Thoracic aorta (tissue), 2 donors: ENCODE measurements at places on chromosomes 6 and 20.

DNA sequence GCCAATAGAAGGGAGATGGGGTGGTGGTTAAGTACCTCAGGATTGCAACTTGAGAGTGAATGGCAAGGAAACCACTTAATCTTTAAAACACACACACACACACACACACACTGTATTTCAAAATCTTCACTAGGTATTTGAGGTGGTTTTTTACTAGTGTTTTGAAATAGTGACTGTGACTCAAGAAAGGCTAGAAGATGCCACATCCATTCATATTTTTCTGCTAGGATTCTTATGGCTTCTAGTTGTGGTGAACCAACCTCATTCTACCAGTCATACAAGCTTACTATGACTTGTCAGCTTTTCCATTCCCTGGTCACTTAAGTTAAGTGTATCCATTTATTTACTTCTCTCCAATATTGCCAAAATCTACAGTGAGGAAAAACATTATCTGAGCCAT is 519.4 kb upstream of the JAG1 start:
- DNase-seq: no peak
- H3K4me1 ChIP-seq: peaks cover 8% of the 10 kb centered on the region
- no peak overlapping the region for H3K4me3 ChIP-seq
- no peak overlapping the region for H3K27ac ChIP-seq
- H3K36me3 ChIP-seq: no peaks in the 10 kb centered on the region
- peaks cover 4% of the 10 kb centered on the region for H3K27me3 ChIP-seq

DNA sequence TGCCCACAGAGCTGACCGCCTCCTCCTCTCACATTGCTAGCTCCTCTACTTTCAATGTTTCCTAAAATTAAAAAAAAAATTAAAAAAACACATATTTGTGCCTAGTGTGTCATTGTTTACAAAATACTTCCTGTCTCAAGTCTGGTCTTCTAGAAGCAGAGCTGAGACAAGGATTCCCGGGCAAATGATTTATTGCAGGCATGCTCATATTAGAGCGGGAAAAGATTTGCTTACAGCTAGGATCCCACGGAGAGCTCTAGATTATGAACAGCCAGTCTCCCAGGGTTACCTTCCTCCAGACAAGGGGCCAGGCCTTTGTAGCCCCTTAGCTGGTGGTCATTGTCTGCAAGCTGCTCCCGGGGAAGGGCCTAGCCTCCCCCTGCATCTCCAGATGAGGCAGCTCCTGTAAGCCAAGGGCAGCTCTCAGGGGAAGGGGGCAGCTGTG is 9.4 kb downstream of the PACSIN1 start:
- H3K27me3 ChIP-seq: no peaks in the 10 kb centered on the region
- no peak overlapping the region for H3K4me3 ChIP-seq
- no peak for DNase-seq
- no peak overlapping the region for H3K27ac ChIP-seq

- no peaks in the 10 kb centered on the region for H3K36me3 ChIP-seq
- no peaks in the 10 kb centered on the region for H3K27me3 ChIP-seq
- no peak overlapping the region for H3K27ac ChIP-seq
Measured at GRCh38 chr6:53869964-53870363, 75.2 kb downstream of the LRRC1 start.

DNA sequence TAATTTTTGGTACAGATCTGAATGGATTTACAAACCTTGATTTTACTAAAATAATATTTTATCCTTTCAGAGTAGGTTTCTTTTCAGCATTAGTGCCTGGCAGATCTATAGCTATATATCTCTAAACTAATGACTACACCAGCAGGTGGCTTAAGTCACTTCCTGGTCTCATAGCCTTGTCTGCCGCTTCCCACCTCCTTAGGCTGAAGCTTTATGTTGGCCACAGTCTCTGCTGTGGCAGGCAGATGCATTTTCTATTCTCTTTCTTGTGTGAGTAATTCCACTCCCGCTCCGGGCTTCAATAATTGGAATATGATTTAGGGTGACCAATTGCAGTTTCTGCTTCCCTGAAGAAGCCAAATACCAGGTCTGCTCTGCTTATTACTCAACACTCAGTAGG is 226.8 kb upstream of the HS3ST5 start:
- no peaks in the 10 kb centered on the region for H3K36me3 ChIP-seq
- no peaks in the 10 kb centered on the region for H3K4me1 ChIP-seq
- H3K27ac ChIP-seq: no peak overlapping the region
- H3K4me3 ChIP-seq: no peak overlapping the region
- no peaks in the 10 kb centered on the region for H3K27me3 ChIP-seq
- DNase-seq: no peak

DNA sequence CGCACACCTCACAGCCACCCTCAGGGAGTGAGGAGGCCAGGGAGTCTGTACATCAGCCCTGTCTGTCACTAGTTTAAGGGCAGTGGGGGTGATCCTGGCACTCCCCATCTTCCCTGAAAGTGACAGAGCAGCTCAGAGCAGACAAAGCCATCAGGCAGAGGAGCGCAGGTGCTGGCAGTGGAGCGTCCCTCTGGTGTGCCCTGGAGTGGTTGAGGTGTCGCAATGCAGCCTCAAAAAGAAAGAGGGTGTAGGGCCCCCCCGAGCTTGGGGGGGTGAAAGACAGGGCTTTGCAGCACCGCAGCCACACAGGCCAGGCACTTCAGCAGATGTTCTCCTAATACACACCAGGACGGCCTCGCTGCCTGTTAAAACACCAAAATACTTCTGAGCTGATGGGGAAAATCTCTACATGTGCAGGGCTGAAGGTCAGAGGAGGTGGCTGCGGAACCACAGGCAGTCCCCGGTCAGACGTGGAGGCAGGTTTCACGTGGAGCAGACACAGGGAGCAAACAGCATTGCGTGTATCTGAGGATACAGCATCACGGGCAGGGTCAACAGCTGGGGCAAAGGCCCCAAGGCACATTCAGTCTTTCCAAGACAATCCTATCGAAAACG is 69.5 kb downstream of the PREX1 start:
- no peak for DNase-seq
- no peak overlapping the region for H3K4me3 ChIP-seq
- H3K36me3 ChIP-seq: no peaks in the 10 kb centered on the region
- H3K4me1 ChIP-seq: peaks cover 16% of the 10 kb centered on the region
- H3K27me3 ChIP-seq: no peaks in the 10 kb centered on the region

- H3K4me3 ChIP-seq: no peak overlapping the region
- no peak overlapping the region for H3K27ac ChIP-seq
- no peaks in the 10 kb centered on the region for H3K4me1 ChIP-seq
- no peaks in the 10 kb centered on the region for H3K36me3 ChIP-seq
- H3K27me3 ChIP-seq: no peaks in the 10 kb centered on the region
Measured at GRCh38 chr6:20092071-20092566, 120.2 kb downstream of the MBOAT1 start.

DNA sequence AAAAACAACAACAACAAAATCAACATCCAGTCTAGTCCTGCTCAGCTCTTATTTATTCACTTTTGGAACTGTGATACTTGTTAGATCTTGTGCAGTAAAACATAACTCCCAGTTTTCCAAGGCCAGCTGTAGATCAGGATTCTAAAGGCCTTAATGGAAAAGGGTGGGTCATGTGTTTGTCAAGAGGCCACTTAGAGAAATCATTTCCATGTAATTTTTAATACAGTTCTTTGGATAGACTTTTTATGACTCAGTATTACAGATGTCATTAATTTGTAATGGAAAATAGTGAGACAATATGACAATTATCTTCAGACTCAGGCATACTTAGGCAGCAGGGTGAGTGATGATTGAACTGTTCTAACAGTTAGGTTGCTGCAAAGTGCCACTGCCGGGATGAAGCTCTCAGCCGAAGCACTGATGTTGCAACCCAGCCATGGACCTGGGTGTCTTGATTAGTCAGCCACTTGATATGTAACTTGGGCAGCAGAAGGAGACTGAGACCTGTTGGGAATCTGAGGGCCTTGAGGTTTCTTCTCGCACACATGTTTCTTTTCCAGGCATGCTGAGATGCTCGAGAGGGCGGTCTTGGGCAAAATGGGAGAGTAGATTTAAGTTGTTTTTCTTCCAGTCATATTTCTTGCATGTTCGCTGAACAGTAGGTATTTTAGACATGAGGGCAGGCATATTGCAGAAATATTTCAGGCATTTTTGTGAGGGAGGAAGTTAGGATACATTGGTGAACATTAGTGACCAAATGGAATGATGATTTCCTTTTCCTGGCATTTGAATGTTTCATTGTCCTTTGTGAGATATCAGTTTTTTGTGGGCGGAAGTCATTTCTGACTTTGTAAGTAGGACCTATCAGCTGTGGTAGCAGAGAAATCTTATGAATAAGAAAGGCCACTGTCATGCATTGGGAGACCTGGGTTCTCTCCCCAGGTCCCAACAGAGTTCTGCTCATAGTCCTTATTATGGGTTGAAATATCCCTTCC is 52.3 kb downstream of the SLX4IP start:
- no peaks in the 10 kb centered on the region for H3K36me3 ChIP-seq
- no peak overlapping the region for H3K27ac ChIP-seq
- H3K27me3 ChIP-seq: no peaks in the 10 kb centered on the region
- no peak for DNase-seq
- no peaks in the 10 kb centered on the region for H3K4me1 ChIP-seq
